ENCODE measurements at places on chromosomes 12 and 14.

DNA sequence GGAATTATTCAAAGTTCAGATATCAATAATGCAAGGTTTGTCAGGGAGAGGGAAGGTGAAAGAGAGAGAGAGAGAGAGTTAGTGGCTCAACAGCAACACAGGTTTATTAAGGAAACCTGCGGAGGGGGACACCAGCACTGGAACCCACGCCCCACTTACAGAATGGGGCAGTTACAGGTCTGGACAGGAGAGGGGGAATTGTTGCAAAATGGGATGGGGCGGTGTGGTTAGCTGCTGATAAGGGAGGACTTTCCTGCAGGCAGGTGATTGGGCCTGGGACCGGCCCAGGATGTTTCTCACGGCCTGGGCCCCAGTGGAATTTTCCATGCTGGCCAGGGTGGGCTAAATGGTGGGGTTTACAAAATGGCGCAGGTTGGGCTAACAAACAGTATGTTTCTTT lies 278.2 kb upstream of the SLC16A7 start:
- no peak for DNase-seq

GRCh38 chr14:95765051-95765450 lies 51.1 kb upstream of the TCL1A start:
- no peak for DNase-seq

GRCh38 chr14:72731252-72732020 lies 162.5 kb downstream of the DPF3 start:
- no peak for DNase-seq

- DNase-seq: no peak
These were observed 65.3 kb downstream of the MSRB3 start for GRCh38 chr12:65343801-65344200.

- peak; percentile 42 for DNase-seq
These were observed 12.5 kb upstream of the KRT80 start for GRCh38 chr12:52204095-52204930.

GRCh38 chr12:25020621-25021243 lies 71.8 kb upstream of the BCAT1 start:
- DNase-seq: no peak

DNA sequence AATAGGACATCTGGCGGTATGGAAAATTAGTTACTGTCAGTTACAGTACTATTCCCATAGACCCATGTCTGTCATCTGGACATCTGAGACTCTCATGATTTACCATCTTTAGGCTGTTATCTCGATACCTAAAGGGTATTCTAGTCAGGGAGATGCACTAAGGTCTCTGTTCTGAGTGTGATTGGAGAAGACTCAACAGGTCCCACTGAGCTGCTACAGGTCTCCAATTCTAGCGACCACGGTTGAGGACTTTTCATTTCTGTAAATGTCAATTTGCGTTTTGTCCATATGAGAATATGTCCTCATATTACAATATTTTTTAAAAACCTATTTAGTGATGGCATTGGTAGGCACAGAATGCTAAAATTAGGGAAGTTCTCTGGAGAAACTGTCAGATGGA lies 1160.2 kb downstream of the TMEM121 start:
- no peak for DNase-seq

- no peak for DNase-seq
These were observed 12.7 kb downstream of the ACVRL1 start for GRCh38 chr12:51920046-51920445.

GRCh38 chr14:61494018-61494417 lies 172.6 kb downstream of the PRKCH start:
- no peak for DNase-seq

GRCh38 chr12:76249501-76249900 lies 98.7 kb downstream of the BBS10 start:
- DNase-seq: no peak

GRCh38 chr14:75549169-75549568 lies 26.9 kb downstream of the BATF start:
- no peak for DNase-seq

GRCh38 chr14:23601845-23602180 lies 23.2 kb upstream of the JPH4 start:
- no peak for DNase-seq

GRCh38 chr12:93804392-93805179 lies 127.4 kb downstream of the CRADD start:
- DNase-seq: no peak

DNA sequence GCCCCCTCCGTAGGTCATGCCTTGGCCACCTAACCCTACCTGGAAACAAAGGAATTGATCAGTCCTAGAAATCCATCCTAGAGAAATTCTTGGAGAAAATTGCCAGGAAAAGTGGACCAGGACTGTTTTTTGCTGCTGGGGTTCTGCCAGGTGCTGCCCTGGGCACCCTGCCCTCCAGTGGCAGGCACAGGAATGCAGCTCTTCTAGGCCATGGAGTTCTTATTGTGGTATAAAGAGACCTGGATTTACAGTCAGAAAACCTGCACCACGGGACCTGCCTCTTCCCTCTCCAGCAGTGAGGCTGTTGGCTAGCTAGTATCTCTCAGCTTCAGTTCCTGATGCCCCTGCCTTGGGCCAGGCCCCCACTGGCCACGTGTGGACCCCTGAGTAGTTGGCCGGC lies 59.7 kb downstream of the SLC24A4 start:
- no peak for DNase-seq

- no peak for DNase-seq
These were observed 18.8 kb upstream of the BEGAIN start for GRCh38 chr14:100605706-100606686.

DNA sequence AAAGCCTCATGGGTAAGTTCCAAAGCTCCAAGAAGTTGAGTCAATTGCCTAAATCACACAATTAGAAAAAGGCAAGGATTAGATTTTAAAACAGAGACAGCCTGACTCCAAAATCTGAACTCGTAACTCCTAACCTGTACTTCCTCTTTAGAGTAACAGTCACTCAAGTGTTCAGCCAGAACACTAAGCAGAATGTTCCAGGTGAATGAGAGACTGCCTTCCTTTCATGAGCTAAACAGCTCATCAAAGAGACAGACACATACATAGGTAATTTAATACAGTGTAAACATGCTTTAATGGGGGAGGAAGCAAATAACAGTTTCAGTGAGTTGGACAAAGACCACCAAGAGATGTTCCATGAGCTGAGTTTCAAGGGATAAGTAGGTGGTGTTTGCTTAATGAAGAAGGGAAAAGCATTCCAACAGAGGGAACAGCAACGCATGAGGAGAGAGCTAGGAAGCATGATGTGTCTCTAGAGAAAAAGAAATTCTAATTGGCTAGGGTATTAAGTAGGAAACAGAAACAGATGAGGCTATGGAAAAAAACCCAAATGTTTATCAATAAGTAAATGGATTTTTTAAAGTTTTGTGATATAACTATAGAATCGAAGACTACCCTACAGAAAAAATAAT lies 403.9 kb downstream of the MED13L start:
- DNase-seq: no peak

- no peak for DNase-seq
These were observed 610.7 kb downstream of the VRK1 start for GRCh38 chr14:97407701-97408407.

GRCh38 chr14:68593806-68594536 lies 198.9 kb downstream of the ZFP36L1 start:
- DNase-seq: no peak

DNA sequence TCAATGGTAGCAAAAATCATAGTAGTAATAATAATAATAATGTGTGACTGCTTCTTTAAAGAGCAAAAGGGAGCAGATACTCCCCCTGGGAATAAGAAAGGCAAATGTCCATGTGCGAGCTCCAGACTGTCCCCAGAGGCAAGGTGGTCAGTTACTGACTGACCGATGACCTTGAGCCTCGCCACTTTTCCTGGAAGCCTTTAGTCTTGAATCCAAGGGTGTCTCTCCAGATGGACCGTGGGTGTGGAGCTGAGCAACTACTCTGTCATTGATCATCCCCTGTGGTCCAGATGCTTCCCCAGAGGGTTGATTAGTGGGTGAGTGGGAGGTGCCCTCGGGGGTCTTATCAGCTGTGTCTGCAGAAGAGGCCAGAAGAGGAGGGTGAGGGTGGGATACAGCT lies 418.5 kb upstream of the TBX3 start:
- DNase-seq: no peak

DNA sequence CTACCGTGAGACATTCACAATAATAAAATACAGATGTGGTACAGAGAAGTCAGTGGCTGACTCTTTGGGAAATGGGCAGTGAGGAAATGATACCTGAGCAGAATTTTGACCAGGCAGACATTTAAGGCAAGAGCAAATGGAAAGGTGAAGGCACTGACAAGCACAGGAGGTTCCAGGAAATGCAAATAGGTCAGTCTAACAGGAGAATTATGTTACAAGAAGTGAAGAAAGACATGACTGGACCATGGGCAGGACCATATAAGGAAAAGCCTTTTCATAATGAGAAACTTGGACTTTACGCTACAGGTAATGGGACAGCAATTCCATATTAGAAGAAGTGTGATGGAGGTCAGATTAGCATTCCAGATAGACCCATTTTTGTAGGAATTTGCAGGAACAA lies 338.9 kb downstream of the PDZRN4 start:
- no peak for DNase-seq

GRCh38 chr14:73744175-73744867 lies 30.1 kb upstream of the PNMA1 start:
- DNase-seq: no peak

- DNase-seq: peak; percentile 76
These were observed 52.2 kb downstream of the ATF7IP start for GRCh38 chr12:14417715-14418114.

- no peak for DNase-seq
These were observed 40.9 kb upstream of the CAPRIN2 start for GRCh38 chr12:30795410-30796312.

GRCh38 chr12:80291108-80291754 lies 152.8 kb upstream of the PTPRQ start:
- no peak for DNase-seq

- DNase-seq: no peak
These were observed 1.1 kb downstream of the NUMB start for GRCh38 chr14:73457041-73457923.

DNA sequence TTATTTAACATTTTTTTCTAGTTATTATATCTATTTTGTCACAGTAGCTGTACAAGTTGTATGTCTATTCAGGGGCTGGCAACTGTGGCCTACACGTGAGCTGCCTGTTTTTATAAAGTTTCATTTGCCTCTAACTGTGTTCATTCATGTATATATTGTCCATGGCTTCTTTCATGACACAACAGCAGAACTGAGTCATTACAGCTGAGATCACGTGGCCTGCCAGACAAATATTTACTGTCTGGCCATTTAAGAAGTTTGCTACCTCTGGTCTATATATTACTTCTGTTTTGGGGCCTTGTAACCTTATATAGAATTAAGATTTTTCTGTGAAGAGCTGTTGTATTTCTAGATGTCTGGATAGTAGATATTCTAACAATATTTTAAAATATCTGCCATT lies 37.9 kb downstream of the KIAA0586 start:
- peak; percentile 1 for DNase-seq

- DNase-seq: no peak
These were observed 189.7 kb downstream of the BCAT1 start for GRCh38 chr12:24759155-24759554.
